Daoy (cell line): ENCODE measurements at places on chromosomes 12 and 14. TPM values are rescaled to one million over a fixed set of nuclear protein-coding genes. Genes with fewer than 3 reads are reported as not detected.

Gene KLHL28
- total RNA-seq, result 4.2 and 6.3 TPM in 2 replicates

DNA sequence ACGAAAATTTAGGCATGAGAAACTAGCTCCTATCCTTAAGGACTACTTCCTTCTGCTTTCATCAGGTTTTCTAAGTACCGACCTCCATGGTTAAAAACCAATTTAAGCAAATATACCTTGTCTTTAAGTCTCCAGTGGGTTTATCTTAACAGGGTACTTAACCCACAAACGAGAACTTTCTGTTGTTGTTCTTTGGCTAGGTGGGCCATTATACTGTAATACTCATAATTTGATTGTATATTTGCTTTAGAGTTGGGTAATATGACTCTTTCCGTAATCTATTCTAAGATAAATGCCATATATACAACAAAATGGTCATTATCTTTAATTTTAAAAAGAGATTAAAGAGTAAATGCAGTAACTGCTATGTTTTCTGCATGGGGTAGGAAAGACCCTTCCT is 21.6 kb downstream of the RASSF8 start:
- DNase-seq, result no peak

Gene SERPINA5
- total RNA-seq, result 0.17 and 0.33 TPM in 2 replicates

- peak; percentile 28 for DNase-seq
Measured at GRCh38 chr12:67651132-67651695, 2.7 kb downstream of the DYRK2 start.

GRCh38 chr12:31324845-31325523 is 966 bp downstream of the SINHCAF start:
- peak; percentile 62 for DNase-seq

Gene RNASE8
- total RNA-seq, result not detected in 2 replicates

Gene FOXM1
- total RNA-seq, result 33.4 and 38.8 TPM in 2 replicates

Gene FBLN5
- total RNA-seq, result 0.18 and 0.57 TPM in 2 replicates

DNA sequence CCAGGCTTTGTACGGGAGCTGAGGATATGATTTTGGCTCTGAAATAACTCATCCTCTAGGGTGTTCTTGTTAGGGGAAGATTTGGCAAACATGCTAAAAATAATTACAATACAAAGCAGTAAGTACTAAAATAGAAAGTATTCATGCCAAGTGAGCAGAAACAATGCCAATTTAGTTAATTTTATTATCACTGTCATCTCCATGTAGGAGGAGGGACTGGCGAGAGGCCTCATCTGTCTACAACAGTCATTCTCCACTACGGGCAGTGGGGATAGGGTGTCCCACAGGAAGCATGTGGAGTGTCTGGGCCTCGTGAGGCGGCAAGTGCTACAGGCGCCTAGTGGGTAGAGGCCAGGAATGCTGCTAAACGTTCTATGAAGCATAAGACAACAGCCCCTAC is 3.3 kb downstream of the ISM2 start:
- no peak for DNase-seq

Gene TAS2R13
- 0.29 TPM in 1 of 2 replicates, not detected in the other for total RNA-seq

DNA sequence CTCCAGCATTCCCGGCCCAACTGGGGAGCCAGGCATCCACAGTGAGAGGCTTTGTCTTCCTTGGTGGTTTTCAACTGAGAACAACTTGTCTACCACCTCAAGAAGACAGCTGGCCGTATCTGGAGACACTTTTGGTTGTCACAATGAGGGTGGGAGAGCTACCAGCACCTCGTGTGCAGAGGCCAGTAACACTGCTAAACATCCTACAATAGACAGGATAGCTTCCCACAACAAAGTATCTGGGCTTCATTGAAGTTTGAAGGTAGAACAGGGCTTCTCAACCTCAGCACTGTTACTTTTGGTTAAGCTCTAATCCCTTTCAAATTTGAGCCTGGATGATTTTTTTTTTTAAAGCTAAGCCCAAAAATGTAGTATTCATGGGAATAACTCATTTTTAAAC is 10.9 kb downstream of the SLC7A8 start:
- no peak for DNase-seq

Gene TMEM233
- 1.8 and 2.7 TPM in 2 replicates for total RNA-seq

Gene COX6A1
- 944 and 961 TPM in 2 replicates for total RNA-seq

DNA sequence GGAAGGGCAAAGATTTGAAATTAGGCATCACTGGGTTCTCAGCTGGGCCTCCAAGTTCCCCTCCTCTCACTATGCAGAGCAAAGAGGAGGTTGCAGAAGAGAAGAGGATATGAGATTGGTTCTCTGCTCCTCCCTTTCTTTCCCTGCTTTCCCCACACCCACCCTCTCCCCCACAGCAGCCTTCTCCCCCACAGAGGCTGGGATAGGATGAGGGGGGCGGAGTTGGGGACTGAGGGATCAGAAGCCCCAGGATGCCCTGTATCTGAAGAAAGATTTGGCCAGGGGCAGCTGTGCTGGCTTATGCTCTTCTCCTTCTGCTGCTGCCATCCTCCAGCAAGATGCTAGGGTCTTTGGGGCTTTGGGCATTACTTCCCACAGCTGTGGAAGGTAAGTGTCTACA is at the start of gene AMHR2:
TSS of gene AMHR2 (plus strand) at position 259 of the 400 bp plus-strand sequence. CDS start at position 339, 80 bp downstream.
- DNase-seq, result no peak

GRCh38 chr12:100268835-100269564 is 2.0 kb downstream of the SCYL2 start:
- peak; percentile 3 for DNase-seq

Gene SLCO1B1
- total RNA-seq, result not detected in 2 replicates

GRCh38 chr14:51370758-51371386 is 130.8 kb downstream of the TMX1 start:
- DNase-seq, result peak; percentile 58

DNA sequence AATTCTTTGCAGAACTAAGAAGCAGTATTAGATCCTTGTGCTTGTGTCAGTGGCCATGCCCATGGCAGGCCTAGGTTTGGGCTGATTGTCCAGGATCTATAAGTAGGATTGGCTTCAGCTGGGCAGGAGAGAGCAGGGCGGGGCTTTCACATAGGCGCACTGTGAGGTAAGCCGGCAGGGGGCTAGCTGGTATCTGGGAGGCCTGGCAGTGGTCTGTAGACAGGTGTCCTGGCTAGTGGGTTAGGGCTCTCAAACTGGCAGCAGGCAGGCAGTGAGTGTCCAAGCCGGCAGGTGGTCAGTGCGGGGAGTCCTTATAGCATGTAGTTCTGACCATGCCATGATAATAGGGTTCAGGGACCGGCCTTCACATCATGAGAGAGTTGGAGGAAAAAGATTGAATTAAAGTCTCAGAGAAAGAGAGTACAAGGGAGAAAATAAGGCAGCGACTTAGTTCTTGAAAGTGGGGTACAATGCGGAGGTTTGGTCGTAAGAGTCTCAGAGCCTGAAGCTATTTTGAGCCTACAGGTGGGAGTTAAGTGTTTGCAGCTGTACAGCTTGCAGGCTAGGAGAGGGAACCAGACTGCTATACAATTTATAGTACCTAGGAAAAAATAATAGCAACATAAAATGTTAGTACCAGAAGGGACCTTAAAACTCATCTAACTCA is 137.4 kb downstream of the TPH2 start:
- no peak for DNase-seq

Gene TMCC3
- total RNA-seq, result 0.80 and 1.5 TPM in 2 replicates

DNA sequence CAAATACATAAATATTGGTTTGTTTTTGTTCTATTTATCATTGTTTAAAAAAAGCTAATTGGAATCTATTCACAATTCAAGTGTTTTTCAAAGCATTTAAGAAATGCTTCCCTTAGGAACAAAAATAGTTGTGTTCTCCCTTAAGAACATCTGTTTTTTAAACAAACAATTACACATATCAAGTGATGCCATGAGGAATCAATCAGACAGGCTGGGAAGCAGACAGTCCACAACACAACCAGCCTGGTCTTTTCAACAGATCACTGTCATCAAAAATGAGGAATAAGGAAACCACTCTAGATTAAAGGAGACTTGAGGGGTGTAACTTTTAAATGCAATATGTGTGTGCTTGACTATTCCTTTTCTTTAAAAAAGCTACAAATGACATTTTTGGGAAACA is 25.5 kb downstream of the GALC start:
- no peak for DNase-seq

- DNase-seq, result no peak
Measured at GRCh38 chr12:76855271-76855670, 23.5 kb downstream of the CSRP2 start.

DNA sequence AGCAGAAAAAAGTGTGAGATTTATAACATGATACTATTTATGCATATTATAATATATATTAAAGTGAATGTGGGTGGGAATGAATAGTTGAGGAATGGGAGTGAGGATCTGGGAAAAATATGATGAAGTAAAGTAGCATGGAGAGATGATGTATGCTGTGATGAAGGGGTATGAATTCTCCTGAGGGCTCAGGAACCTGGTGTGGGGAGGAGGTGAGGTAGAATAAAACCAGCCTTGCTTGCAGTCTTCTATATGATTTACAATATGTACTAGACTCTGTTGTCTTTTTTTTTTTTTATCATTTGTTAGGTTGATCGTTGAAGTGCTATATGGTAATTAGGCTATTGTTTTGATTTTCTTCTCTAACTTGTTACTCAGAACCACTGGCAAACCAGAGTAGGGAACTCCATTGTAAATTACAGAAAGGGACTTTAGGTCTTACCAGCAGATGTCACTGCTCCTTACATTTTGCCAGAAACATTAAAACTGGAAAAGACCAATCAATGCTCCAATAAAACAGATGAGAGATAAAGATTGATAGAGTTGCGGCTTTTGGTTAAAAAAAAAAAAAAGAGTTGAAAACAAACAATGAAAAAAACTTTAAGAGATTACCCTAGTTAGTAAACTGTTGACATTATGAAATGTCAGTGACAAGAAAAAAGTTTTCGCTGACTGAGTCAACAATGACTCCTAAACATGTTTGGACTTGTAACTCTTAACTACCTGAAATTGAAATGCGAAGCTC is 39.9 kb downstream of the ATL1 start:
- DNase-seq, result peak; percentile 14

GRCh38 chr12:105729926-105730325 is 399.4 kb downstream of the C12orf75 start:
- DNase-seq, result peak; percentile 12

Gene CEBPE
- total RNA-seq, result not detected in 2 replicates

GRCh38 chr14:72605096-72605920 is 288.6 kb downstream of the DPF3 start:
- DNase-seq, result no peak

GRCh38 chr12:98939350-98939749 is 294.3 kb downstream of the APAF1 start:
- peak; percentile 58 for DNase-seq

Gene SCNN1A
- total RNA-seq, result 0.23 TPM in 1 of 2 replicates, not detected in the other

- DNase-seq, result no peak
Measured at GRCh38 chr12:116104167-116104767, 173.2 kb downstream of the MED13L start.

GRCh38 chr12:101551362-101552114 is 43.2 kb upstream of the MYBPC1 start:
- no peak for DNase-seq

- no peak for DNase-seq
Measured at GRCh38 chr12:130835436-130835835, 3.6 kb downstream of the STX2 start.

DNA sequence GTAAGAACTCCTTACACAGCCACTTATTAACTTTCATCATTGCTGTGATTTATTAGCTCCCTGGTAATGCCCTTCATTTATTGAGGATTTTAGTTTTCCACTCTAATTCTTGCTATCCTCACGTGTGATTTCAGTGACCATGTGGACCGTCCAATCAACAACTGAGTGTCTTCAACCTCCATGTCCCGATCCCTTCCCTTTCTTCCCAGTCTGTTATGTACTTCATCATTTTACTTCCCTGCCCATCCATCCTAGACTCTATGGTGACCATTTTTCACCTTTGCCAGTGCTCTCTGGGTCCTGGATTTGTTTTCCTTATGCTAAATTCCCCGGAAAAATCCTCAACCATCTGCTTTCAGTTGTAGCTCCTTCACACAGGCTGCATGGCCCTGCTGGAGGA is 111.0 kb downstream of the MSRB3 start:
- no peak for DNase-seq

DNA sequence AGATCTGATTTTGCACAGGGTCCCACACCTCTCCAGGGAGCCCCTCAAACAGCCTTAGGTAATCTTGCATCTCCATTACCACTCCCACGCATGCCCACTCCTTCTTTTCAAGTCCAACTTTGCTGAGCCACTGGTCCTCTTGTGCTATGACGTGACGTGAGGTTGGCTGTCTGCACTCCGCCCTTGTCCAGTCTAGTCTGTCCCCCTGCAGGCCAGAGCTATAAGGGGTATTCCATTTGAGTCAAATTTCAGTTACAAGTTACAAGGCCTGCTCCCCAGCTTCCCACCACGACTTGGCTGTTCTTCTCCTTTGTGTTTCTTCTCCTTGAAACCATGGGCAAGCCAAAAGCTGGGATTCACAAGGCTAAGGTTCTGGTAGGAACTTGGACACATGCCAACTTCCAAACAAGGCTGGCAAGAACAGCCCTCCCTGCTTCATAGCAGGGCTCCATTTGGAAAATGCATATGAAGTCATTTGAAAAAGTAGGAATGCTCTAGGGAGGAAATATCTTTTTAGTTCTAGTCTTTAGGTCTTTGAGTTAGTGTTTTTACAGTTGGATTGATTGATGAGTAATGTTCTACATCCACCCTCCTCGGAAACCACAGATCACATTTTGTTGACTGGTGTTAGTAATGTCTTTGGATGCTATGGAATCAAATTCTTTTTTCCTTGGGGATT is 49.1 kb downstream of the KCNA1 start:
- no peak for DNase-seq
